Stimulated activated CD8-positive, alpha-beta memory T cell treated with anti-CD3 and anti-CD28 coated beads, Interleukin-2, amount 100 ng/mL, for 1 hour (primary cell): ENCODE measurements at places on chromosomes 6 and 20.

DNA sequence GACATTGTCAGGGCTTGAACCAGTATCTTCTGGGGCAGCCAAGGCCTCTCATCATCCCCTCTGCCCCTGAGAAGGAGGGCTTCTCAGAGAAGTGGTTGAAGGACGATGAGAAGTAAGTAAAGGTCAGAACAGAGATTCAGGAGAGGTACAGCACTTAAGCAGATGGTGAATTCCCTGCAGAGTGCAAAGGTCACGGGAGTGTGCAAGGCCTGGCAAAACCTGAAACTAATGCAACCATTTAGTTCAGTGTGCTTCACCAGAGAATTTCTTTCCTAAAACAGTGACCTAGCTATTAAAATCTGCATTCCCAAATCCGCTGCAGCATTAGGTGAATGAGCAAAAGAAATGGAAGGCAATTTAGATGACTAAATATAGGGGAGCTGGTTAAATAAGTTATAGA, 58.4 kb downstream of the TRERF1 start:
- no peak for DNase-seq

DNA sequence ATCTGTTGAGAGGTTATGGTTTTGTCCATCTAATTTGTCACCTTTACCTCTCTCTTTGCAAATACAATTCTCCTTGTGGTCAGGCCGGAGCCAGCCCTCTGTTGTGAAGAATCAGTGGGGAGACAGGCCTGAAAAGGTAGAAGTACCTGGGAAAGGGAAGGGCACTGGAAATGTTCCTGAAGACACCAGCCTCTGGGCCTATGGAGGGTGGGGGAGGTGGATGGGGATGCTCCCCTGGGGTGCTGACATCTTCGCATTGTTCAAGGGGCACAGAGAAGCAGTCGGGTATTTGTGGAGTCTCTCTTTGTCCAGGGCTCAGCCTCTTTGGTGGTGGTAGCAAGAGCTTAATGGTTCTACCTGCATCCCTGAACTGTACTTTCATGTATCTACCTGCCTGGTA, 24.4 kb upstream of the AFDN start:
- no peak for DNase-seq

- DNase-seq: no peak
Observed at GRCh38 chr20:33647603-33648395, 14.3 kb upstream of the C20orf144 start.

- DNase-seq: no peak
Observed at GRCh38 chr6:14984519-14984853, 261.4 kb upstream of the JARID2 start.

DNA sequence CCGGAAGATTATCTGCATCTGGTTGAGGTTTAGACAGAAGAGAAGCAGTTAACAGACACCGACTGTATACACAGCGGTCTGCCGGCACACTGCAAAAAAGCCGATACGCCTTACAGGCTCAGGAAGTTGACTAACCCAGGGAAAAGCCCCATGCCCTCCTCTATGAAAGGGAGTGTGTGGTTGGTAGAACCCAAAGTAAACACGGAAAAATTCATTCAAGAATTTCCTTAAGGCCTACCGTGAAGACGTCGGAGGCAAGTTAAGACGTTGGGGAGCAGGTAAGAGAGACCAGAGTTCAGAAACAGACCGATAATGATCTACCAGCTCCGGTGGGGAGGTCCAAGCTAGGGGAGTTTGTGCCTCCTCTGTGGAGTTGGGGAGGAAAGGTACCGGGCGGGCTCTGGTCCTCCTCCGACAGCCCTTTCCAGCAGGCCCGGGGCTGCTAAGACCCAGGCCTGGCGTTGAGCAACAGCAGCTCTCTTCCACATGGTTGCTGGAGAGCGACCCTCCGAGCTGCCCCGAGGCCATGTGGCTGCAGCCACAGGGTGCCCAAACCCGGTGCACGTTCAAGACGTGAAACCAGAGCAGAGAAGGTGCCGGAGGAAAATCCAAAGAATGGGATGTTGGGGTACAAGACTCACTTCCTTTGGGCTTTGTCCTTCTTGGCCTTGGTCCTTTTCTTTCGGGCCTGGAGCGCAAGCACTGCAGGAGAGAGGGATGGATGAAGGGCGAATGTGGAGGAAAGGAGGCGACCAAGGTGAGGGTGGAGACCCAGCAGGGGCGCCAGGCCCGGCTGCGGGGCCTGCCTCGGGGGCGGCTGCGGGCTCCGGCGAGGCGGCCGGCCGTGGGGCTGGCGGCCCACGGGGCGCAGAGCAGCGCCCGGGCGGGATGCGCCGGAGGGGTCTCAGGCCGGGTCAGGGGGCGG, 809 bp downstream of the SRPK1 start:
- DNase-seq: peak; percentile 20

DNA sequence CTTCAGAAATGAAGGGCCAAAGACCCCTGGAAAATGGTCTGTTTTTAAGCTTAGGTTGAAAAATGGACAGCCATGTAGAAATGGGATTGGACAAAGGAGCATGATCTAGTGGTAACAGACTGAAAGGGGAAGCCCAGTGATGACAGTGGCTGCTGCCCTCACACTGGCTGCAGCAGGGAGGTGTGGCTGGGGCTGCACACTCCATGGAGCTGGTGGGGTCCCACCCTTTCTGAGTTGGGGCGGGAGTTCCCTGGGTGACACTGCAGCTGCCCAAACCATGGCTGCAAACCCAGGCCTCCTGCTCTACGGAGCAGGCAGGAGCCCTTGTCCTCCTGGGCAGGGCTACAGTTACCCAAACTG, 8.5 kb upstream of the PACSIN1 start:
- no peak for DNase-seq

DNA sequence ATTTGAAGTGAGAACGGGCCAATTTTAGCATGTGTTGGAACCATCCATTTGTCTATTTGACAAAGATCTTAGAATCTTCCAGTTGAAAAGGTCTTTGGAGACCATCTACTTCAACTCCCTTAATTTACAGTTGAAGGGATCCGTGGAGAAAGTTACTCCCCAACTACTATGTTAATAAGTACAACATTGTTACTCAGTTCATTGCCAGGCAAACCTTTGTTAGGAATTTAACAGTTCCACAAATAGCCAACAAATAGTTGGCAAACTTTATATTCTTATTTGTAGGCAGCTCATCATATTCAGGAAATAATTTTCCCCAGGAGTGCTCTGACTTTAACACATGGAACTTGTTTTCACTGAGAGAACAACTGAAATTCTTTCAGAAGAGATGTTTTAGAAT, 81.0 kb upstream of the FLRT3 start:
- DNase-seq: no peak

GRCh38 chr6:6559994-6560570, 28.4 kb upstream of the LY86 start:
- DNase-seq: no peak

DNA sequence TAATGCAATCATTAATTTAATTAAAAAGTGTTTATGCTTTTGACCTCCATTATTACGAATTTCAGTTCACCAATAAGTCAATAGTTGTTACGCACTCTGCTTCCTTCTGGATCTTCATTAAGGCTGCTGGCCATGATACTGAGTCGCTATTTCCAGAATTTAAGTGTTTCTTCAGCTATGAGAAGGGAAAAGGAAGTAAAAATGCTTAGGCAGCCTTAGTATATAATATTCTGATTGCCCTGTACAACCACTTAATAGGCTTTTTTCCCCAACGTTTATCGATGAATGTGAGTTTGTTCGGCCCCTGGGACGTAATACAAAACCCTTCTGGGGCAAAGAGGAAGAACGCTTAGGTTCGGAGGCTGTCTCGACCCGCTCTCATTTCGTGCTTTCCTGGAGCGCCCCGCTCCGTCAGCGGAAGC, 644 bp downstream of the OARD1 start:
- DNase-seq: no peak

- DNase-seq: no peak
Observed at GRCh38 chr6:157967020-157967419, 14.6 kb upstream of the SYNJ2 start.

DNA sequence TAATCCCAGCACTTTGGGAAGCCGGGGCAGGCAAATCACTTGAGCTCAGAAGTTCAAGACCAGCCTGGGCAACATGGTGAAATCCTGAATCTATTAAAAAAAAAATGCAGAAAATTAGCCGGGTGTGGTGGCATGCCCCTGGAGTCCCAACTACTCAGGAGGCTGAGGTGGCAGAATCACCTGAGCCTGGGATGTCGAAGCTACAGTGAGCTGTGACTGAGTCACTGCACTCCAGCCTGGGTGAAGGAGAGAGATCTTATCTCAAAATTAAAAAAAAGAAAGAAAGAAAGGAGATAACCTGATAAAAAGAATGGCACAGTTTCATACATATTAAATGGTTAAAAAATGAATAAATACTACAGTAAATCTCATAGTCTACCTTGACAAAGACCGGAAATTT, 123.6 kb upstream of the TNFAIP3 start:
- no peak for DNase-seq

DNA sequence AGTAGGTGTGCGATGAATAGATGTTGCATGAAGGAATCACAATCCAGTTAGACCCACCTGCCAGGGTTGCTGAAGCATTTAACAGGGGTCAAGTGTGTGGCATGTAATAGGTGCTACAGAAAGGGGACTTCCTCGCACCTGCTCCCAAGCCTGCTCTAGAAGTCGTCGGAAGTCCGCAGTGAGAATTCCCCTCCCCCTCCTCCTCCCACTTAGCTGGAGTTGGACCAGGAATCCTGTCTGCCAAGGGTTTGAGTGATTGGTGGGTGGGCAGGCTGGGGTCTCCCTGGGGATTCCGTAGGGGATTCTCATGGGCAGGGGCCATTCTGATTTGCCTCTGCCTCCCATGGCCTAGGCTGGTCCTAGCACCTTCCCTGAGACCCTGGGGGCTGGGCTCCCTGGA, 10.3 kb downstream of the SCRT2 start:
- no peak for DNase-seq

DNA sequence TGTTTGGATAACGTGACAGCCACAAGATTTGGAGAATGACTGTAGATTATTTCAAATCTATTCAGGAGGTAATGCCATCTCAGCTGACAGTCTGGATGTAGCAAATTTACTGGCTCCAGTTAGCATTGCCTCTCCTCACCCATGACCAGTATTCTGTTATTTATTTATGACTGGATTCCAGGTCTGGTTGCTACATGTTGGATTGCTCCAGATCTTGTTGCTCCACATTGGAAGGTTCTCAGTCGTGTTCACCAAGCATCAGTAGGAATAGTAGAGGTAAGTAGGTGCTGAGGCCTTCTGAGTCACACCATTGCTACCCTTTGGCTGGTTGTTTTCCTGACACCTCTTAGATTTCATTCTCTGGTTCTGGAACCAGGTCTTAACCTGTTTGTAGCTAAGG, 69.5 kb upstream of the ELOVL5 start:
- DNase-seq: no peak

- DNase-seq: no peak
Observed at GRCh38 chr6:106870069-106870468, 104.5 kb downstream of the CD24 start.

- no peak for DNase-seq
Observed at GRCh38 chr20:49167811-49168507, 20.2 kb downstream of the STAU1 start.

DNA sequence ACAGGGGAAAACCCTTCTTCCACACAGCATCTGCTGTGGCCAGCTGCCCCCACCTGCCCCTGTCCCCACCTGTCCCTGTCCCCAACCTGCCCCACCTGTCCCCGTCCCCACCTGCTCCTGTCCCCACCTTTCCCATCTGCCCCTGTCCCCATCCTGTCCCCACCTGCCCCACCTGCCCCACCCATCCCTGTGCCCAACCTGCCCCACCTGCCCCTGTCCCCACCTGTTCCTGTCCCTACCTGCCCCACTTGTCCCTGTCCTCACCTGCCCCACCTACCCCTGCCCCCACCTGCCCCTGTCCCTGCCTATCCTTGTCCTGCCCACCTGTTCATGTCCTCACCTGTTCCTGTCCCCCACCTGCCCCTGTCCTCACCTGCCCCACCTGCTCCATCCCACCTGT, 6.4 kb upstream of the MYT1 start:
- DNase-seq: no peak

- no peak for DNase-seq
Observed at GRCh38 chr20:8735014-8735413, 333.9 kb upstream of the PLCB4 start.

DNA sequence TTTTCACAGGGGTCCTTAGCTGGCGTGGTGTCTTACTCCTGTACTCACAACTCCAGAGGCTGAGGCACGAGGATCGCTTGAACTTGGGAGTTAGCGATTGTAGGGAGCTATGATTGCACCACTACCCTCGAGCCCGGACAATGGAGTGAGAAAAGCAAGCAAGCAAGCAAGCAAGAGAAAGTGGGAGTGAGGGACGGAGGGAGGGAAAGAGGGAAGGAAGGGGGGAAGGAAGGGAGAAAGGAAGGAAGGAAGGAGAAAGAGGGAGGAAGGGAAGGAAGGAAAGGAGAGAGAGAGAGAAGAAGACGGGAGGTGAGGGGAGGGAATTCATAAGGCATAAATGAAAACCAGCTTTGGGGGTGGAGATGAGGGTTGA, 120.5 kb downstream of the TRIM27 start:
- DNase-seq: no peak

- no peak for DNase-seq
Observed at GRCh38 chr6:132511210-132511830, 1.6 kb downstream of the STX7 start.

GRCh38 chr6:166025149-166025898, 142.3 kb downstream of the TBXT start:
- DNase-seq: no peak

GRCh38 chr20:41155261-41155660, 17.9 kb downstream of the PLCG1 start:
- no peak for DNase-seq

DNA sequence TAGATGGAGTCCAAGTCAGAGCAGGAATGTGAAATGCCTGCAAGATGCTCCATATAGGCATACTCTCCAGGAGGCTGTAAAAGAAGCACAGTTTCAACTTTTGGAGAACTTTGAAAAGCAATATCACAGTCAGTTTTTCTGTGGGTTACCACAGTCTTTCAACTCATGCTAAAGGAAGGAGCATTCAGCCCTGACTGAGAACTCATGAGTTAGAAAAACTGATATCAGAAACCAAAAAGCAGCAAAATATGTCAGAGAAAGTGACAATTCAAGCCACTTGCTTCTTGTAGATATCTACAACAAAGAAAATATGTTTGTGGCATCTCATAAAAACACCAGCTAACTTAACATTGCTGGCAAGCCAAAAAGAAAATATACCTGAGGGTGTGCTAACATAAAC, 36.1 kb upstream of the PTCHD4 start:
- DNase-seq: no peak

- DNase-seq: no peak
Observed at GRCh38 chr6:121263742-121264141, 70.5 kb downstream of the TBC1D32 start.

- no peak for DNase-seq
Observed at GRCh38 chr6:123159861-123160260, 163.8 kb downstream of the CLVS2 start.
